Pancreas (tissue), 10 donors: ENCODE measurements at places on chromosomes 2 and 18.

DNA sequence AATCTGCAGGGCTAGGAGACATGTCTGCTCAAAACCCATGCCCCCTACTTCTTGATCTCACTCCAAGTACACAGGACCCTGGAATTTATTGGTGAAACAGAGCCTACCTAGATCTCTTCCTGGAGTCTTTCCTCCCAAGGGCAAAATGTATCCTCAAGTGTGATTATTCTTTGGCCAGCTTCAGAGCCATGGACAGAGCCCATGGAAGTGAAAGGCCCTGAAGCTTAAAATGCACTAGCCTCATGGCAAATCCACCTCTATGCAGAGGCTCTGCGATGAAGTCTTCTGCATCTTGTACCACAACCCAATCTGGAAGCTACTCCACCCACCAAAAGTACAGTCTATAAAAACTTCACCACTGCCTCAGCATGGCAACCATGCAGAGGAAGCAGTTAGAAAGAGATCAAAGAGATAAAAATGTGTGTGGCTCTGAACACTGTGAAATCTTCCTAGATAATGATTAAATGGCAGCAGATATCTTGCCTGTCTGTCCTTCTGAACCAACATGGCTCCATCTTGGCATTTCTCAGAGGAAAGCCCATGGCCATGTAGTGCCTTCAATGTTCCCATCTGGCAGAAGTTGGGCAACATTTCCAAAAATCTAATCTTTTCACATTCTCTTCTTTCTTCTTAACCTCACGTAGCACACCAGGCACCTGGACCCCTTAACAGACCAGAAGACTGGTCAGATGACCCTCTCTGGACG lies 142.9 kb upstream of the KLF7 start:
- no peaks in the 10 kb centered on the region for H3K27me3 ChIP-seq
- DNase-seq, result no peak
- H3K4me1 ChIP-seq, result no peaks in the 10 kb centered on the region
- H3K36me3 ChIP-seq, result no peaks in the 10 kb centered on the region
- H3K27ac ChIP-seq, result no peak overlapping the region

DNA sequence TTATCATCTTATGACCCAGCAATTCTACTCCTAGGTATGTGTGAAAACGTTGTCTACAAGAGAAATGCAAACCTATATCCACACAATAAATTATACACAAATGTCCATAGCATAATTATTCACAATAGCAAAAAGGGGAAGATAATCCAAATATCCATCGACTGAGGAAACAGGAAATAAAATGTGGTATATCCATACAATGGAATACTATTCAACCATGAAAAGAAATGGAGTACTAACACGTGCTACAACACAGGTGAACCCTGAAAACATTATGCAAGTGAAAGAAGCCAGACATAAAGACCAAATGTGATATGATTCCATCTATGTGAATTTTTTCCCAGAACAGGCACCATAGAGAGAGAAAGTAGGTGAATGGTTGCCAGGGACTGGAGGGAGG lies 72.1 kb downstream of the ACOXL start:
- no peaks in the 10 kb centered on the region for H3K27me3 ChIP-seq
- no peak for DNase-seq
- H3K27ac ChIP-seq, result no peak overlapping the region

- no peak for DNase-seq
- no peak overlapping the region for H3K4me3 ChIP-seq
- H3K36me3 ChIP-seq, result no peaks in the 10 kb centered on the region
- H3K27ac ChIP-seq, result no peak overlapping the region
- no peaks in the 10 kb centered on the region for H3K4me1 ChIP-seq
Measured at GRCh38 chr18:11167778-11168177, 18.4 kb upstream of the PIEZO2 start.

DNA sequence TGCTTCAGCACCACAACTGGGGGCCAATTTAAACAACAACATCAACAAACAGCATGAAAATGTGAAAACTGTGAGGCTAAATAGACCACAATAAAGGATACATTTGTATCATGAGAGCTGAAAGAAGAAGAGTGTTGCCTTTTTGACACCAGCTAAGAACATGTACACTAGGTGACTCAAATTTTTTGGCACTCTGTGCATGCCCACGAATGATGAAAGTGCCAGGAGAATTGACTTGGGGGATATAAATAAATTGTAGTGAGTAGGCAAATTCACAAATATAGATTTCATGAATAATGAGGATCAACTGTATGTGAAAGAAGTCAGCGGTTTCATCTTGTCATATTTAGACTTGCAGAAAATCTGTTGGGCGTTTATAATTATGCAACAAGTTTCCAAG lies 1388.0 kb upstream of the LRRTM1 start:
- H3K4me1 ChIP-seq, result no peaks in the 10 kb centered on the region
- no peaks in the 10 kb centered on the region for H3K27me3 ChIP-seq
- no peak for DNase-seq
- no peak overlapping the region for H3K27ac ChIP-seq

- no peak for DNase-seq
- no peaks in the 10 kb centered on the region for H3K36me3 ChIP-seq
- H3K27me3 ChIP-seq, result no peaks in the 10 kb centered on the region
Measured at GRCh38 chr2:28633746-28634145, 117.9 kb upstream of the PPP1CB start.

DNA sequence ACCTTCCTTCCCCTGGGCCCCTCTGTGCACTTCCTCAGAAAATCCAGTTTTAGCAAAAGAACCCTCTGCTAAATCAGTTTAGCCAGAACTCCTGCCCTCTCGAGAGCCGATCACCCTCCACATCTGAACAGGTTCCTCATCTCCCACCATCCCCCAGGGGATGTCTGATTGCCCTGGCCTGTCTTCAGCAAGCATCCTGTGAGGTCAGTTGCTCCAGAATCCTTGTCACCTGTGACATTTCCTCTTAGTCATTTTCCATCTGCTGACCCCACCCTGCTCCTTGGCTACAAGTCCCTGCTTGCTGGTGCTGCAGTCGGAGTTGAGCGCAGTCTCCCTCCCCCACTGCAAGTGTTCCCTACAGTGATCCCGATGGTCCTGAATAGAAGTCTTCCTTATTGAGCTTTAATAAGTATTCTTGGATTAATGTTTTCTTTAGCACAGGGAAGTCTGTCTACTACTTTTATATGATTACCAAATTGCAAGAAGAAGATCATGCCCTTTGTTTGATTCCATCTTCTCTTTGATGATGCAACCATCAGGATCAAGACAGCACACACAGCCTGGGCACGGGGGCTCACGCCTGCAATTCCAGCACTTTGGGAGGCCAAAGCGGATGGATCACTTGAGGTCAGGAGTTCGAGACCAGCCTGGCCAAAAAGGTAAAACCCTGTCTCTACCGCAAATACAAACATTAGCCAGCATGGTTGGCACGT lies 30.9 kb upstream of the UBE2F start:
- no peaks in the 10 kb centered on the region for H3K27me3 ChIP-seq
- H3K4me3 ChIP-seq, result no peak overlapping the region
- H3K36me3 ChIP-seq, result no peaks in the 10 kb centered on the region
- no peaks in the 10 kb centered on the region for H3K4me1 ChIP-seq

DNA sequence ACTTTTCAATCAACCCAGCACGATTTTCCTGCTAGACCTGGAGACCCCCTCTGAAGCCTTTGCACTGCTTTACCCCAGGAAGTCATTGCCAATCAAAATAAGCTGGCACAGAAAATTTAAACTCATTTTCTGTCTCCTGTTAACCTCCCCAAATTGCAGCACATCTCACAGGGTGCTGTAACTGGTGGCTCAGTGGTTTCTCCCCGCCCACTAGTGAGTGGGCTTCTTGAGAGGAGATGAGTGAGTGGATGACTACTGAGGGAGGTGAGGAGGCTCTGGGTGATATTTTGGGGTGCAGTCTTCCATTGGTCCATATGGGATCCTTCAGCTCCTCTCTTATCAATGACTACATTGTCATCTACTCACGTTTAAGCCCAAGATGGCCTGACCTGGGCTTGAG lies 239.8 kb upstream of the HS6ST1 start:
- DNase-seq, result no peak
- H3K27me3 ChIP-seq, result no peaks in the 10 kb centered on the region
- H3K4me3 ChIP-seq, result no peak overlapping the region
- H3K4me1 ChIP-seq, result no peaks in the 10 kb centered on the region
- no peak overlapping the region for H3K27ac ChIP-seq
- no peaks in the 10 kb centered on the region for H3K36me3 ChIP-seq

- H3K4me3 ChIP-seq, result no peak overlapping the region
- H3K27ac ChIP-seq, result no peak overlapping the region
- no peaks in the 10 kb centered on the region for H3K36me3 ChIP-seq
- DNase-seq, result no peak
- H3K4me1 ChIP-seq, result no peaks in the 10 kb centered on the region
Measured at GRCh38 chr2:25698752-25699151, 25.4 kb upstream of the DTNB start.

GRCh38 chr2:192687015-192687414 lies 492.3 kb upstream of the TMEFF2 start:
- no peak overlapping the region for H3K4me3 ChIP-seq
- no peaks in the 10 kb centered on the region for H3K36me3 ChIP-seq
- no peak overlapping the region for H3K27ac ChIP-seq
- H3K4me1 ChIP-seq, result no peaks in the 10 kb centered on the region
- DNase-seq, result no peak

- H3K27me3 ChIP-seq, result no peaks in the 10 kb centered on the region
- H3K4me1 ChIP-seq, result no peaks in the 10 kb centered on the region
- H3K4me3 ChIP-seq, result no peak overlapping the region
- no peak for DNase-seq
Measured at GRCh38 chr2:32832821-32833220, 113.9 kb upstream of the LTBP1 start.

- H3K4me3 ChIP-seq, result no peak overlapping the region
- no peak for DNase-seq
- H3K36me3 ChIP-seq, result no peaks in the 10 kb centered on the region
- no peaks in the 10 kb centered on the region for H3K27me3 ChIP-seq
Measured at GRCh38 chr2:47437287-47437686, 34.3 kb downstream of the MSH2 start.

GRCh38 chr2:105393373-105394055 lies 5.3 kb downstream of the FHL2 start:
- no peak overlapping the region for H3K4me3 ChIP-seq
- H3K4me1 ChIP-seq, result no peaks in the 10 kb centered on the region
- DNase-seq, result no peak
- H3K27ac ChIP-seq, result no peak overlapping the region
- H3K27me3 ChIP-seq, result no peaks in the 10 kb centered on the region

GRCh38 chr2:204849892-204850291 lies 304.6 kb downstream of the PARD3B start:
- H3K36me3 ChIP-seq, result no peaks in the 10 kb centered on the region
- H3K4me3 ChIP-seq, result no peak overlapping the region
- no peaks in the 10 kb centered on the region for H3K27me3 ChIP-seq

DNA sequence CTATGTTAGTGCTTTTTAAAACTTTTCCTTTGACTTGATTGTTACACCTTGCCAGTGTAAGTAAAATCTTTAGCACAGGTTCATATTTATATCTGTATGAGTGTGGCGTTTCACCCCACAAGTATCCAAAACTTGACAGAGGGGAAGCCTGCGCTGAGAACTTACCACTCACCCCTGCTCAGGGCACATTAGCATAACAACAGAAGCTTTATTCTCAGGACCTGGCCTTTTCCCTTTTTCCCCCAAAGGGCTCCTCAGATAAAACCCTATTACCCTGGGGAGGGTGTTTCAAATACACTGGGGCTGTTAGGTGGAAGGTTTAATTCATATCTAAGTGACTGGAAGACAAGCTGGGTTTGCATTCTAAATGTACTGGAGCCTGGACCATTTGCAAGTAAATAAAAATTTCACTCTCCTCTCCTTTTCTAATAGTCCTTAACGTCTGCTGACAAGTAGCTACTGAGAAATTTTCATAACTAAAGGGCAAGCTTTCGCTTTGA lies 276.6 kb downstream of the RNF152 start:
- H3K4me1 ChIP-seq, result no peaks in the 10 kb centered on the region
- no peak for DNase-seq
- H3K27me3 ChIP-seq, result no peaks in the 10 kb centered on the region

GRCh38 chr2:168729455-168729854 lies 73.0 kb upstream of the NOSTRIN start:
- H3K27ac ChIP-seq, result no peak overlapping the region
- H3K27me3 ChIP-seq, result no peaks in the 10 kb centered on the region
- no peak overlapping the region for H3K4me3 ChIP-seq
- no peaks in the 10 kb centered on the region for H3K36me3 ChIP-seq

- H3K4me3 ChIP-seq, result no peak overlapping the region
- H3K27ac ChIP-seq, result no peak overlapping the region
- no peaks in the 10 kb centered on the region for H3K4me1 ChIP-seq
- DNase-seq, result no peak
Measured at GRCh38 chr2:88159955-88160415, 10.2 kb upstream of the THNSL2 start.

- H3K36me3 ChIP-seq, result no peaks in the 10 kb centered on the region
- DNase-seq, result no peak
- H3K4me3 ChIP-seq, result no peak overlapping the region
- no peak overlapping the region for H3K27ac ChIP-seq
- H3K4me1 ChIP-seq, result no peaks in the 10 kb centered on the region
Measured at GRCh38 chr2:219906114-219907010, 278.9 kb downstream of the SLC4A3 start.

GRCh38 chr2:21643180-21643579 lies 519.4 kb downstream of the TDRD15 start:
- H3K4me1 ChIP-seq, result no peaks in the 10 kb centered on the region
- no peaks in the 10 kb centered on the region for H3K27me3 ChIP-seq
- H3K27ac ChIP-seq, result no peak overlapping the region
- no peak for DNase-seq
- no peaks in the 10 kb centered on the region for H3K36me3 ChIP-seq

- no peak overlapping the region for H3K4me3 ChIP-seq
- no peak for DNase-seq
- peaks cover 13% of the 10 kb centered on the region for H3K4me1 ChIP-seq
- H3K27me3 ChIP-seq, result no peaks in the 10 kb centered on the region
- H3K36me3 ChIP-seq, result no peaks in the 10 kb centered on the region
Measured at GRCh38 chr2:232576995-232577394, 26.5 kb downstream of the EIF4E2 start.

DNA sequence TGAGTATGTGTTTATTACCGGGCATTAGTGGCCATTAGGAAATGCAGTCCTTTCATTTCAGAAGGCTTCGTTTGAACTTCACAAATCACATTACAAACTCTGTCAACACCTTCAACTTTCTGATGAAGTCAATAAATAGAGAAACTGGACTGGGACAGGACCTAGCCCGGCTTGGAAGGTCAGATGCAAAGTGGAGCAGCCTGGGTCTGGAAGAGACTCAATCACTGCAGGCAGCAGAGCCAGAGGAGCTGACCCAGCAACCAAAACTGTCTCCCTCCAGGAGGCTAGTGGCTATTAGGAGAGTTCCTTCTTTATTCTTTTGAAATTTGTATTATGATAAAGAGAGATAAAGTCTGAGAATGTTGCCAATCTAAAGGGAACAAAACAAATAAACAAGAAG lies 167.2 kb upstream of the SPOPL start:
- H3K36me3 ChIP-seq, result no peaks in the 10 kb centered on the region
- H3K4me1 ChIP-seq, result no peaks in the 10 kb centered on the region
- H3K27me3 ChIP-seq, result no peaks in the 10 kb centered on the region
- no peak overlapping the region for H3K27ac ChIP-seq
